ENCODE measurements at places on chromosomes 4 and X.

DNA sequence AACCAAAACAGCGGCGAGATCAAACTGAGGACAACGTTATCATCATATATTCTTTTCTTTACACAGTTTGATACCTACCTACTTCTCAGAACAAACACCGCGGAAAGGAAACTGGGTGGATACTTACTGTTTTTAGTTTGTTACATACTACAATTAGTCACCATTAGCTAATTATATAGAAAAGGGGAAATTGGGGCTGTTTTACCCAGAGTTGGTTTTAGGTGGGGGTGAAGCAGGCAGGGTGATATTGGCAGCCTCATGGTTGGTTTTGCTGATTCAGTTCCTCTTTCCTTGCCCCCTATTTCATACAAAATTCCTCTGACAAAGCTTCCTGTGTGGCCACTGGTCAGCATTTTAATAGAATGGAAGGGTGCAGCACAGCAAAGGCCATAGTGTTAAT, 77.8 kb downstream of the SORBS2 start:
- no peak for DNase-seq

DNA sequence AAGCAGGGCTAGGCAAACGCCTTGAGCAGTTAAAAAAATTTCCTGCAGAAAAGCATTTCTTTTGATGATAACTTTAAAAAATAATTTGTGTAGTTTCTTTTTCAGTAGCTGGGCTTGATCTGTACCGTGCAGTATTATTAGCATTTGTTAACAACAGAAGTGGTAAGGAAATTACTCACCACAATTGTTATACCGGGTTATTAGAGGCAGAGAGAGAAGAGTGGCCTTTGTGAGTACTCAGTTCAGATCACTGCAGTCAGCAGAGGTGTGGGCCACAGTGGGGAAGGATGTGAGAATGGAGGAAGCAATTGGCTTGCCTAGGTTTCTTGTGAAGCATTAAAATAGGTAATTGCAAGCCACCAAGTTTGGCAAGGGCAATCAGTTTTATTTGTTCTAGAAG, 14.3 kb upstream of the IL21 start:
- no peak for DNase-seq

DNA sequence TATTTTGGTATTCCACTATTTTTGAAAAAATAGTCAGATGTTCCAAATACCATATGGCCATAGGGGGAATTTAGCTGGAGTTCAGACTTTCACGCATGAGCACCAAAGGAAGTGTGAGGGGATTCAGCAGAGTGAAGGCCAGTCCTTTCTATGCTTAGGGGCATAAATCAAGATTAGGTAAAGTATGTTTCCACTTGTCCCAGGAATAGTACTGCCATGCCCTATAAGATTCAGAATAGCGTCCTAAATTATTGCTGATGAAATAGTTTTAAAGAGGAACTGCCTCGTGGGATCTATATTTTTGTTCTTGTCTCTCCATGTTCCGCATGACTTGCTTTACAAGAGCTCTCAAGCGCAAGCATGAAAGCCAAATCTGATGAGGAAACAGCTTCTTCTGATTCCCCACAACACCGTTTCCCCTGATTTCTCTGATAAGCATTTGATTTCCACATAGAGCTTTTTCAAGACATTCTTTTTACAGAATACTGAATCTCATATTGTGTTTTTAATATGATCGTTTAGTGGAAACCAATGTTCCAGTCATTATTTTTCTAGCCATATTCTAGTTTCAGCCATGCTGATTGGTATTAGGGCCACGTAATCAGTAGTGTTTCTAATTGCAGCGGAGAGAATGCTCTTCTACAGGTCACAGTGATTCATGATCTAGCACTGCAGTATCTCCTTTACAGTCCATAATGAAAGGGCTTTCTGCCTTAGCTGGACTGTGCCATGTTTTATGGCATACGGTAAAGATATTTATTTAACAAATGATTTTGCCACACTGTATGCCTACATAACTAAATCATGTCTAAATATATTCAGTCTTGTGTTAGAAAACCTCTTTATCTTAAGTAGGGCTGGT, 492.3 kb downstream of the CENPC start:
- DNase-seq = no peak

GRCh38 chr4:151992332-151993154, 231.7 kb upstream of the GATB start:
- no peak for DNase-seq

DNA sequence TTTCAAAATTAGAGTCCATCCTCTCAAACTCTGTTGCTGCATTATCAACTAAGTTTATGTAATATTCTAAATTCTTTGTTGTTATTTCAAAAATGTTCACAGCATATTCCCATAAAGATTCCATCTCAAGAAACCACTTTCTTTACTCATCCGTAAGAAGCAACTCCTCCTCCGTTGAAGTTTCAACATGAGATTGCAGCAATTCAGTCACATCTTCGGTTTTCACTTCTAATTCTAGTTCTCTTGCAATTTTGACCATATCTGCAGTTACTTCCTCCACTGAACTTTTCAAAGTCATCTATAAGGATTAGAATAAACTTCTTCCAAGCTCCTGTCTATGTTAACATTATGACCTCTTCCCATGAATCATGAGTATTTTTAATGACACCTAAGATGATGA, 216.6 kb upstream of the SLC7A11 start:
- DNase-seq = no peak

- no peak for DNase-seq
Measured at GRCh38 chr4:146545102-146545501, 23.4 kb upstream of the SLC10A7 start.

DNA sequence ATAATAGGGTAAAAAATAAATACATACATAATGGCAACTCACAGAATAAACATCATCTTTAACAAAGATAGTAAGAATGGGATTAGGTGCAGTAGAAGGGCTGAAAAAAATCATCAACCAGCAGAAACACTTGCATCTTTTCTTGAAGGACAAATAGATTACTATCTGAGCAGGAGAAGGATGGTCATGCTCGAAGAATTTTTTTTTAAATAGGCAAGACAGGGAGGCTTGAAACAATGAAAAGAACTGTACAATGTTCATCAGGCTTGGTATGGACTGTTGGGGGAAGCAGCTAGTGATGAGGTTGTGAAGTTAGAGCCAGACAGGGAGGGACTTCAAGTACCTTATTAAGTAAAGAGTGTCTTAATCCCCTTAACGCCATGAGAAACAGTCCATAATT, 167.4 kb upstream of the LDB2 start:
- no peak for DNase-seq

DNA sequence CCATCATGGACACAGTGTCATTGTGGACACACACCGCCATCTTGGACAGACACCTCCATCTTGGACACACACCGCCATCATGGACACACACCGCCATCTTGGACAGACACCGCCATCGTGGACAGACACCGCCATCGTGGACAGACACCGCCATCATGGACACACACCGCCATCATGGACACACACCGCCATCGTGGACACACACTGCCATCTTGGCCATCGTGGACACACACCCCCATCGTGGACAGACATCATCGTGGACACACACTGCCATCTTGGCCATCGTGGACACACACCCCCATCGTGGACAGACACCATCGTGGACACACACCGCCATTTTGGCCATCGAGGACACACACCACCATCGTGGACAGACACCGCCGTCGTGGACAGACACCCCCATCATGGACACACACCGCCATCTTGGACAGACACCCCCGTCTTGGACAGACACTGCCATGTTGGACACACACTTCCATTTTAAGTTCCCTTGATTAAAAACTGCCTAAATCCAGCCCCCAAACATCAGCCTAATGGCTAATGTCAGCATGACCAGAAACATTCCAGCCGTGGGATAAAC, 9.1 kb downstream of the ASMTL start:
- no peak for DNase-seq

GRCh38 chr4:88211473-88212252, 53.2 kb upstream of the ABCG2 start:
- peak; percentile 33 for DNase-seq

DNA sequence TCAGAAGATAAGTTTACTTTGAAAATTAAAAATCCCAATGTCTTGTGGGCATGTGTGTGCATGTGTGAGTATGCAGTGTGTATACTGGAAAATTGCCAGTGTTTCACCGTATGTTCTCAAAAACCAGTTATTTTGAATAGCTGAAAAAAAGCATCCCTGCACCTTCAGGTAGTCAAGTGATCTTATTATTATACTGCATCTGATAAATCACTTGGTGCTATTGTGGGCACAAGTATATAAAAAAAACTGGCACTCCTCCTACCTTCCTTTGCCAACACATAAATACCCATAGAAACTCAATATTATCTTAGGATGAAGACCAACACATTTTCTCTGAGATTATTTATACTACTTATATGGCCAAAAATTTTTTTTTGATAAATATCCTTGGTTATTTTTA, 91.5 kb upstream of the MAP9 start:
- no peak for DNase-seq

GRCh38 chrX:150813922-150814321, 84.5 kb downstream of the CD99L2 start:
- no peak for DNase-seq

DNA sequence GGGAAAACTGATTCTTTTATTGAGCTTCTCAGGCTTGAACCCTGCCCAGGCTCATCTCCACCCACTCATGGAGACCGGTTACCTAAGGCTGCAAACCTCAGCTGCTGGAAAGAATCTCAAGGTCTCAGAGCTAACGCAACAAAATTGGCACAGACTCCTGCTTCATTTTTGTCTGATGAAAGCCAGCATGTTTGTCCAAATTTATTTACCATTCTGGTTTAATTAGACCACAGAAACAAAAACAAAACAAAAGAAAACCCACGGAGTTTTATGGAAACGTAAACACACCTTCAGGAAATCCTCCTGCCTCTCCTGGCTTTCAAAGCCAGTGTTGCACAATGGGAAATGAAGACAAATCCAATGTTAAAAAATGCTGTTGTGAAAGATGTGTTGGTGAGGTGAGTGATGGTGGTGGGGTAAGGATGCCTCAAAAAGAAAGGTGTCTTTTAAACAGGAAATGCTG, 56.4 kb upstream of the PDLIM3 start:
- no peak for DNase-seq

- no peak for DNase-seq
Measured at GRCh38 chr4:156442912-156443311, 489.2 kb upstream of the CTSO start.

DNA sequence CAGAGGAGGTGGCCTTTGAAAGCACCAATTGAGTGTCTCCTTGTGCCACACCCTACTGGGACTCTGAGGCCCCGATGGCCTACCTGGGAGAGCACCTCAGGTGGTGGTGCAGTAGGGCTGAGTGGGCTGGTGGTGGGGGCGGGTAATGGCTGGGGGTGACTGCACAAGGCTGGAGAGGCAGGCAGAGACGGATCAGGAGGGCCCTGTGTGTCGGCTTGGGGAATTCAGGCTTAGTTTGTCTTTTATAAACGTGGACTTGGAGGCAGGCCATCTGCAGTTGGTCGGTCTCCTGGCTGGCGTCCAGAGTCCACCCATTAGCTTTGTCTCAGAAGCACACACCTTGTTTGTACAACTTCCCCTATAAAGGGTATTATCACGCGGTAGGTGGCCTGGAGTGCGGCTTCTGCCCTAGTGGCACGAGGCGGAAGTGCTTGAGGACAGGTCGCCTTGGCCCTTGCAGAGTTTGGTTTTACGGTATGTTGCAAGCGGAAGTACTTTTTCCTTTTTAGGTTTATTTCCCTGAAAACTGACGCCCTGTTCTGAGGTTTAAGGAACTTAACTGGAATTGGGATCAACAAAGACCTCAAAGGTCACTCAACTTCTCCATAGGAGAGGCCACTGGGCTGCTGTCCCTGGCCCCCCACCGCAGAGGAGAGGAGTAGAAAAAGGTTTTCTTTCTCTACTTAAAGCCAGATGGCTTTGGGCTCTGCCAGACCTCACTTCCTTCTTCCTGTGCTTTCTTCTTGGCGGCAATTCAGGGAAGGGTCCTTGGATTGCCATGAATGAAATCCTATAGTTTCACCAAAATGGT, 8.0 kb downstream of the TBC1D14 start:
- DNase-seq = no peak

DNA sequence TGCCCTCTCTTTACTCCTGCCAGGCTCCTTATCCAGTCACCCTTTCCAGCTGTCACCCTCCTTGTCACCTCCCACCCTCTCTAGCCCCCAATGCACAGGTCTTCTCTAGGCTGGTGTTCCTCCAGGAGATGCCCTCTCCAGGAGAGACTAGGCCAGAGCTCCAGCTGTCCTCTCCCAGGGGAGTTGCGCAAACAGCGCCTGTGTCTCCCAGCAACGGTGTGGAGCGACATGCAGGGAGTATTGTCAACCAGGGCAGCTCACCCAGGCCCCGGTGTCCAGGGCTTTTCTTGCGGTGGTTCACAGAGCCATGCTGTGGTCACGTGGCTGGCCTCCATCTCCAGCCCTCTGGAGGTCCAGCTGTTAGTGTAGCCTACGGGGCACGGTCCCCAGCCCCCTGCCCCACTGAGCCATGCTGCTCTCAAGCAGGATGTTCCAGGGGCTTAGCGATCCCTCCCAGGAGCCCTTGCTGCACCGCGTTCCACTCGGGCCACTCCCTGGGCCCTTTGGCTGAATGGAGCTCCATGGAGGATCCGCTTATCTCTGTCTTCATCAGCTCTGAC, 34.8 kb downstream of the CCNQ start:
- DNase-seq = no peak

DNA sequence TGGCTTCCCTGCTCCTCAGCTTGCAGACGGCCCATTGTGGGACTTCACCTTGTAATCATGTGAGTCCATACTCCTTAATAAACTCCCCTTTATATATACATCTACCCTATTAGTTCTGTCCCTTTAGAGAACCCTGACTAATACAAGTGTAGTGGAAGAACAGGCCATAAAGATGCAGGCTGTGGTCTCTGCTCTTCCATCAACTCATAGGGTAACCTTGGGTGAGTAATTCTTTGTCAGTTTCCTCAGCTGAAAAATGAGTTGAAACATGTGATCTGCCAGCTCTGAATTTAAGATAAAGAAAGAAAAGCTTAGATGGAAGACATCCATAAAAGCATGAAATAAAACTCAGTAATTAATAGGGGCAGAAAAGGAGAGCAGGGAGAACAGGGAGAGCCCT, 103.6 kb downstream of the ENOX2 start:
- DNase-seq = no peak

DNA sequence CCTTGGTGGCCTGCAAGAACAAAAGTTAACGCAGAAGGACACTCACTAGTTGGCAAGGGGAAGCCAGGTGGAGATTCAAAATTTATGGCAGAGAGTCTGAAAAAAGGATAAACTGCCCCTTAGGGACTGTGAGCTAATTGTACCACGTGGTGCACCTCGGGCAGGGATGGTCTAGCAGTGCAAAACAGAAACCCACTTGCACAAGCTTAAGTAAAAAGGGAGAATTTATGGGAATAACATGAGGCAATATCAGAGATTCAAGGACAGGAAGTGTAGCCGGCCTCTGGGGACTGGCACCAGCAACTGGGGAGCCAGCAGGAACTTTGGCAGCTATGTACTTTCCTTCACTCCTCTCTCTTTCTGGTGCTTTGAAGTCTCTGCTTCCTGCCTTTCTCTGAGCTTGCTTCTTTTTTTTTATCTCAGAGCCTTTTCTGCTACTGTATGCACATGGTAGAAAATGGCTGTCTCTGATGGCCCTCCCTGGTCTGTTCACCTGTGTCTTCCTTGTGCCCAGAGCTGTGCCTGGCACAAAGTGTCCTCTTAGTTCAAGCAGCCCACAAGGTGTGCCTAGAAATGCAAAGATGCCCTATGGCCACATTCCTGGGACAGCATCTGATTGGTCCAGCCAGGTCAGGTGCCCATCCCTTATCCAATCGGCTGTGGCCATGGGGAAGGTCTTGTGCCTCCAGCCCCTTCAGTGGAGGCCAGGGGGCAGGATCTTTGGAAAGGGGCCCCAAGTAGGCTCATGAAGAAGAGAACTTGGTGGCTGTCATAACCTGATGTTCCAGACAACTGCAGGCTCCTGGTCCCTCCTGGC, 114.8 kb upstream of the ATP6AP2 start:
- no peak for DNase-seq
